Spinal cord (tissue), 10 donors: ENCODE measurements at places on chromosomes 3 and 15. TPM values are rescaled to one million over a fixed set of nuclear protein-coding genes. Genes with fewer than 3 reads are reported as not detected.

DNA sequence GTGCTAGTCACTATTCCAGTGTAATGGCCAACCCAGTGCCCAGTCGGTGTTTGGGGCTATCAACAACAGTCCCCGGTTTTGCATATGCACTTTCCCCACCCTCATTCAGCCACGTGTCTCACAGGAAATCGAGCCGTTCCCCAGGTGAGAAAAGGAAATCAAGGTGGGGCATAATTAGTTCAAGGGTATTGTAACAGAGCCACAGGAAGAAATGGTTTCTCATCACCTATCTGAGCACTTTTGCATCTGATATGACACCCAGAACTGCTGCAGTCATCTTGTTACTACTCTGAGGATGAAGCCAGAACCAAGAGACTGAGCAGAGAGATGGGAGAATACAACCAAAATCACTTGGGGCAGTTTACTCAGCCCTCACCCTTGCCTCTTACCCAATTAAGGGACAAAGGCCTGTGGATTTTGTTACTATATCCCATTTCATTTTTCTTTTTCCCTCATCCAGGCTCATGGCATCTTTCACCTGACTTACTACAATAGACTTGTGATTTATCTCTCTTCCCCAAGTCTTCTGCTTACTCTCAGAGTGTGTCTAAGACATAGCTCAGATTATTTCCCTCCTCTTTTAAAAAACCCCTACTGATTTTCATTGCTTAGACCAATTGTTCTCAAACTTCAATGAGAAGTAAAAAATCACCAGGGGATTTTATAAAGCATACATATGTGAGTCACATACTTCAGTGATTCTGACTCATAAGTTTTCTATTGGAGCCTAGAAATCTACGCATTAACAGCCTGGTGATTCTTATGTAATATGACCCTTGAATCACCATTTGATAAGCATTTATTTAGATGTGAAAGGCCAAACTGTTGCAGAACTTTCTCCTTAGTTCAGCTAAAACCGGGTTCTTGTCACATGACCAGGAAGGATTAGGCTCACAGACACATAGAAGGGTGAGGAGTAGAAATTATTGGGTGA, 40.5 kb downstream of the TRAT1 start:
- DNase-seq = no peak

GRCh38 chr3:125211523-125212090, 941 bp downstream of the SLC12A8 start:
- DNase-seq = no peak

DNA sequence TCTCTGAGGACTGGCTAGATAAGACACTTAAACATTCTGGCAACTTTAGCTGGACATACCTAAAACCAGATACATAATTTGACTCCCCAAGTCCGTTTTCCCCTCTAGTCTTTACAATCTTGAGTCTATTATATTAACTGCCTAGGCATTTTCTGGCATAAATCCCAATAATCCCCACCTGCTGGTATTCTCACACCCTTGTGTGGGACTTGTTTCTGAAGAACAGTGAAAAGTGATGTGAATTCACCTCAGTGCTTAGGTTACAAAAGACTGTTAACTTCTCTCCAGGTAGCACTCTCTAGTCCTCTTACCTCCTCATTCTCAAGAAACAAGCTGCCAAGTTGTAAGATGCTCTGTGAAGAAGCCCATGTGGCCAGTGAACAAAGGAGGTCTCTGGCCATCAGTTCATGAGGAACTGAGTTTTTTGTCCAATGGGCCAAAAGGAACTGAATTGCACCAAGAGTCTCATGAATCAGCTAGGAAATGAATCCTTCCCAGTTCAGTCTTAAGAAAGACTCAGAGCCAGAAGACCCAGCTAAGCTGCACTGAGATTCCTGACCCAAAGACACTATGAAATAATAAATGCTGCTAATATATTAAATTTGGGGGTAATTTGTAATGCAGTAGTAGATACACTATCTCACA, 4.1 kb downstream of the OSBPL11 start:
- DNase-seq = no peak

The ISLR gene
- polyA plus RNA-seq = 195 TPM
